NCI-H1436 (cell line): ENCODE measurements at places on chromosomes 12 and 14.

GRCh38 chr12:80556566-80556965, 112.5 kb downstream of the PTPRQ start:
- DNase-seq: no peak

GRCh38 chr14:61064856-61065255, 83.8 kb downstream of the SLC38A6 start:
- no peak for DNase-seq

DNA sequence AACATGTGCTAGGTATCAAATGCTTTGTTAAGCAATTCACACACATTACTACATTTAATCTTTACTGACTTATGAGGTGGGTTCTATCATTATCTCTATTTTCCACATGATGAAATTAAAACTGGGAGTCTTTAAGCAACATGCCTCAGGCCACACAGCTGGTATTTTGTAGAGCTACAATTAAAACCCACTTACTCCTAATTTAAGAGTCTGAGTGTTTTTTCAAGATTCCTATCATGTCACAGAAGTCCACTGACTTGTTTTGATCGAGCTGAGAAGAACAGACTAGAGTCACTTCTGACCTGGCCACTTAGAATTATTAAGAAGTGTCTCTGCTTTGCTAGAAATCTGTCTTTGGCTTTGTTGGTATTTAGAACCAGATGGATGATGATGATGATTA, 670.7 kb downstream of the NRXN3 start:
- peak; percentile 25 for DNase-seq

GRCh38 chr12:122830517-122831214, 4.6 kb upstream of the HIP1R start:
- no peak for DNase-seq

DNA sequence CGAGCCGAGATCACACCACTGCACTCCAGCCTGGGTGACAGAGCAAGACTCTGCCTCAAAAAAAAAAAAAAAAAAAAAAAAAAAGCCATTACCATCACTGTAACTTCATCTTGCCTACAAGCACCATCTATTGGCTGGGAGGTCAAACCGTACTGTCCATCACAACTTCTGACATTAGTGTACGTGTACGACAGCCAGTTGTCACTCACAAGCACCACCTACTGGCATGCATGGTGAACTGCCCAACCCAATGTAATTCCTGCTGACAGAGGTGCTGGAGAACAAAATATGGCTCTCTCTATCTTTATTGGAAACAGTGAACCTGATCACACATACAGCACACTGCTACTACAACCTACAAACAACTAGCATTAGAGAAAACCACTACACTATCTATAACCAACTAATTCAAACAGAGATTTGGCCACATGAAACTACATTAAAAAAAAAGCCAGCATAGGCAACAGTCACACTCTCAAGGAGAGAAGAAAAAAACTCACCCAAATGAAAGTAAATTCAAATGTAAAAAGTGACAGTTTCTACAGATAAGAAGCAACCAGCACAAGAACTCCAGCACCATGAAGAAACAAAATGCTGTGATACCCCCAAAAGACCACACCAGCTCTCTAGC, 82.3 kb downstream of the PUS7L start:
- no peak for DNase-seq

DNA sequence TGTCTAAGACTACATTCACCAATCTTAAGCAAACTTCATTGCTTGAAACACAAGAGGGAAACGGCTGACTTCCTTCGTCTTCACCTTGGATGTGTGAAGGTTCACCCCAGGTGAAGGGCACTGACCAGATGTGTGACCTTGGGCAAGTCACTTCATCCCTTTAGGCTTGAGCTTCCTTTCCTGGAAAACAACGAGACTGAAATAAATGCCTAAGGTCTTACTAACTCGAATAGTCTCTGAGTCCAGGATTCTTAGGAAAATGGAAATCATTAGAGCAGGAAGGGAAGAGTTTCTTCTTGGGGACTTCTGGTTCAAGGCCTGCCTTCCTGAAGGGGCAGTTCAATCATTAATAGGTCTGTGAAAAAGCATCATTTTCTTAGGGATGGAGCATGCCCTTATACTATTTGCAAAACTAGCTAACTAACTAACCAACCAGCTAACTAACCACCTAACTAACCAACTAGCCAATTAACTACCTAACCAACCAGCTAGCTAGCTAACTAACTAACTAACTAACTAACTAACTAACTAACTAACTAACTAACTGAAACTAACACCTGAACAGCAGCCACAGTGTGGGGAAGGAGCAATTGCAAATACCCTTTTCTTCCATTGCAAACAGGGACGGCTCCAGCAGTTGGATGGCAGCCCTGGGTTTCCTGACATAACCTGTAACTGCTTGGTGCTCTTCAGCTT, 31.5 kb upstream of the EMP1 start:
- no peak for DNase-seq
